ENCODE measurements at places on chromosomes 4 and X.

- no peak for DNase-seq
Measured at GRCh38 chr4:41221850-41222645, 7.7 kb upstream of the APBB2 start.

- DNase-seq, result no peak
Measured at GRCh38 chr4:156515295-156515694, 456.3 kb downstream of the PDGFC start.

DNA sequence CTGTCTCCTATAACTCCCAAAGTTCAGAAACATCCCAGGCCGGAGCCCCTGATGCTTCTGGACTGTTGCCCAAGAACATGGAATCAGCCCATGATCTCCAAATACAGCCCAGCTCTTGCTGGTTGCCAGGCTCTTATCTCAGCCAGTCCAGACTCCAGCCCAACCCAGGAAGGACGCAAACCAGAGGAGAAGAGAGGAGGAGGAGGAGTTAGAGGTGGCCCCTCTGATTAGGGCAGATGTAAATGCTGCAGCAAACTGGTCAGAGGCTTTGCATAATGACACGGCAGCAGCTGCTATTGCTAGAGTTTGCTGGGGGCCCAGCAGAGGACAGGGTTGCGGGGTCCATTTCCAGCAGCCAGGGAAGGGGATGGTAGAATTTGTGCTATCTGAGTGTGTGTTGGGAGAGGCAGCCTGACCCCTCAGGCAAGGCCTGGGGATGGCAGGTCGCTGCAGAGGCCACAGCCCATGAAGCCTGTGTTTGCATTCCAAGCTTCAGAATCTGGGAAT is 4.2 kb upstream of the OTUD5 start:
- no peak for DNase-seq

DNA sequence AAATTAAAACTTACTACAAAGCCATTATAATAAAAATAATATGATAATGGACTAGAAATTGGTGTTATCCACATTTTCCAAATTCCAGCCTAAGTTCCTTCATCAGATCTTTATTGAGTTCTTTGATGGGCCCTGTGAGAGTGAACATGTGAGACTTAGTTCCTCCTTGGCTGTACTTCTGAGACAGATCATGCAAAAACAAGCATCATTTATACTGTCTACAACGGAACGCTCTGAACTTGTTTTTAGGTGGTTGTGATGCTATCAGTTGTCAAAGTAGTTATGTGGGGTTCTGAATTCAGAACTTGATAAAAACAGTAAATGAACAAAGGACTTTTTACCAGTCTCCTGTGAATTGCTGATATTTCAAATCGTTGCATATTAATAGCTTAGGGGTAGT is 48.9 kb downstream of the JADE3 start:
- DNase-seq, result no peak

- DNase-seq, result no peak
Measured at GRCh38 chrX:106783716-106784115, 18.8 kb upstream of the TBC1D8B start.

- DNase-seq, result no peak
Measured at GRCh38 chr4:94290245-94290644, 52.4 kb downstream of the HPGDS start.

DNA sequence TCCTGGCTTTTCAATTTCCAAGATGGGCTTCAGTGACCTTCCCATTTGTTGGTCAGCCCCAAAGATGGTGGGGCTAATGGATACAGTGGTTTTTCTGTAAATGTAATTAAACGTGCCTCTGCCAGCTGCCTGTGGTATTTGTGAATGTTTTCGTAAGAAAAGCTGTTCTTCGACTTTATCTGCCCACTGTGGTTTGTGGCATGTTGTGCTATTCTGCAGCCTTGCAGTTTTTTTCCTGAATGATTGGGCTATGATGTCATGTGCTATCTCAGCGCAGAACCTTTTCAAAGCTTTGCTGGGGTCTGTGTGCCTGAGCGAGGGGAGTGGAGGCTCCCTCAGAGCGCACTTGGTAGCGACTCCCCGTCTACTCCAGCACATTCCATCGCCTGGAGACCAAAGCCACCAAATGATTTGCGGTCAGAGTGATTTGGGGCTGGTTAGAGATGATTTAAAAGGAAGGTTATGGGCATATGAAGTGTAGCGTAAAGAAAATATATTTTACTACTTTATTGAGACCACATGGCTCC is 137.5 kb downstream of the PALLD start:
- no peak for DNase-seq

- no peak for DNase-seq
Measured at GRCh38 chrX:39869846-39870601, 227.7 kb downstream of the BCOR start.

GRCh38 chrX:120304256-120304655 is 7.0 kb downstream of the TMEM255A start:
- DNase-seq, result no peak

DNA sequence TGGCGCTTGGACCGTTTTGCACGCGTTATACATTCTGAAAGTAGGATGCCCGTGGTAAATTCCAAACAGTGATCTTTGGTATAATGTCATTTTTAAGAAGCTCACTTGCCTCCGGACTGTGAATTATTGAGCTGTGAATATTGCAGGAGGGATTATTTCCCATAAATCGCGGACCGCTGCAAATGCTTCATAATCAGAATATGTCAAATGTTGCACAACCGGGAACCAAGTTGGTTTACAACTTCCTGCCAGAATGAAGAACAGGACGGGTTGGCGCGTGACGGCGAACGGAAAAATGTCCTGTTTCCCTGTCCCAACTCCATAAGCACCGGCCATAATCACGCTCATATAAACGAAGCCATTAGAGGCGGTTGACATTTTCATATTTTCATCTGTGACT is 67.6 kb downstream of the SHOX start:
- DNase-seq, result no peak

GRCh38 chr4:172983014-172983413 is 185.6 kb upstream of the GALNT7 start:
- no peak for DNase-seq

DNA sequence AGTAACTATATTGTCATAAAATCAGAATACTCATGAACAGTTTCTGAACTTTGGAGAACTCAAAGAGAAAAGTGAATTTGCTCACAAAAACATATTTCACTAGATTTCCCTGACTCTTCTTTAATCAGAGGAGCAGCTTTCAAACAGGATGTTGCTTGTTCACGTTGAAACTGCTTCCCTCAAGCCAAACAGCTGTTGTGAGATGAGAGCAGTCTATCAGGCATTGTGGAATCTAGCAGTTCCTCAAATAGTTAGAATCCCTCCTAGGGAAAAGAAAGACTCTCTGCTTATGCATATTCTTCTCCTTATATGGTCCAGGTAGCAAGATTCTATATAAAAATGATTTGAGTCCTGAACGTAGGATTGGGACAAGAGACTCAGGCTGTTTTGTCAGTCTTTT is 1012.1 kb downstream of the FAM133A start:
- no peak for DNase-seq

DNA sequence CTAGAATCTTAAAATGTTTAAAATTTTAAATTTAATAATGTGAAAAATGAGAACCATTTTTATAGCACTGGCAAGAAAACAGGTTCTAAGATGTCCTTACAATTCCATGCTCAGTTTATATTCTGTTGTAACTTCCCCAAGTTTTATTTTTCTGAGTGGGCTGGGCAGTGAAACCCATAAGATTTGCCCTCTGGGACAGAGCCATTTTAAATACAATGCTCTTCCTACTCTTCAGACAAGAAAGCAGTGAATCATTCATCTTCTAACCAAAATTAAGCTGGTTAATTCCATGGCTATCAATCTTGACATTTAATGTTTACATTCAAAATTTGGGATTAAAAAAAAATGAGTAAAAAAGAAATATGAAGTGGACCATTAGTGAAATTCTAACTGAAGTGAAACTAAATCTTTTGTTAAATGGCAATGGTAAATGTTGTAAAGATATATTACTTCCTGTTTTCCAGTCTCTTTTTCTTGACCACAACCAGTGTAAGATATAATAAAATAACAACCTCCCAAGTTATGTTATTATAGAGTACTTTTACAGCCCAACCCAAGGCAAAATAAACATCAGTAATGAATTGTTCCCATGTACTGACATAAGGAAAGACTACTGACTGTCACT is 37.2 kb upstream of the PTPN13 start:
- no peak for DNase-seq

DNA sequence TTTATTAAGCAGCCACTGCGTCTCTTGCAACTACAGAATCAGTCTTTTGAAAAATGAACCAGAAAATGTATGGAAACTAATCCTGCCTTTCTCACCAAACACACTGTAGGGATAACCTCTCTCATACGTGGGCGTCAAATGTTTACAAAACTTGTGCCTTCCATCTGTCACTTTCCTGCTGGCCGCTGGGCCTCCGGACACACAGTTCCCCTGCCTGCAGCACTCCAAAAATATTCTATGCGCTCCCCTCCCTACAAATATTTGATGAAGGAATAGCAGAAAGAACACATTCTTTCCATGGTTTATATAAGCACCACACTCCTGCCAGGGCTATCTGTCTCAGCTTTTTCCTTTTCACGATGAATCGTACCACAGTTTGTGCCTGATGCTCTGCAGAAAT is 14.9 kb upstream of the CYTL1 start:
- no peak for DNase-seq

DNA sequence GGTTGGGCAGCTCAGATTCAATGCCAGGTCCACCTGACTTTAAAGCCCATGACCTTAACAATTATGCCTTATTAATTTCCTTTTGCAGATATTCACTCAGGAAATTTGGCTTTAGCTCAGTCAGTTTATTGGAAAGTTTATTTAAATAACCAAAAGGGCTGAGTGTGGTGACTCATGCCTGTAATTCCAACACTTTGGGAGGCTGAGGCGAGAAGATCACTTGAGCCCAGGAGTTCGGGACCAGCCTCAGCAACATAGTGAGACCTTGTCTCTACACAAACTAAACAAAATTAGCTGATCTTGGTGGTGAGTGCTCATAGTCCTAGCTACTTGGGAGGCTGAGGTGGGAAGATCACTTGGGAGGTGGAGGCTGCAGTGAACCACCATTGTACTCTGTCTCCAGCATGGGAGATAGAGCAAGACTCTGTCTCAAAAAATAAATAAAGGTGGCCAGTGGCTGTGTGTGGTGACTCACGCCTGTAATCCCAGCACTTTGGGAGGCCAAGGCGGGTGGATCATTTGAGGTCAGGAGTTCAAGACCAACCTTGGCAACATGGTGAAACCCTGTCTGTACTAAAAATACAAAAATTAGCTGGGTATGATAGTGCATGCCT is 43.3 kb downstream of the RHOH start:
- no peak for DNase-seq

DNA sequence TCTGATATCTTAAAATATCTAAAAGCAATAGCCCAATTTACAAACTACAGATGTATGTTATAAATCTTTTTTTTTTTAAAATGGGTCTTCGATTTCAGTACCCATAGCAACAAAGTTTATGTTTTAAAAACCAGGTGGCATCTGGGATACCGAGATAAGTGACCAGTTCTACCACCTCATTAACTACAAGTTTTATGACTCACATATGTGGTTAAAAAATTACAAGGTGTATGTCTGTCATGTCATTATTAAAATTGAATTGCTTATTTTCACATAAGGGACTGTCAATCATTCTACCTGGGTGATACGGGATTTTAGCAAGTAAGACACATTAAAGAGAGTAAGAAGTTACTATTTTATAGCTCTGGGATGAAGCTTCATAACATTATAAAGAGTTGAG is 192.0 kb upstream of the ETNPPL start:
- no peak for DNase-seq

DNA sequence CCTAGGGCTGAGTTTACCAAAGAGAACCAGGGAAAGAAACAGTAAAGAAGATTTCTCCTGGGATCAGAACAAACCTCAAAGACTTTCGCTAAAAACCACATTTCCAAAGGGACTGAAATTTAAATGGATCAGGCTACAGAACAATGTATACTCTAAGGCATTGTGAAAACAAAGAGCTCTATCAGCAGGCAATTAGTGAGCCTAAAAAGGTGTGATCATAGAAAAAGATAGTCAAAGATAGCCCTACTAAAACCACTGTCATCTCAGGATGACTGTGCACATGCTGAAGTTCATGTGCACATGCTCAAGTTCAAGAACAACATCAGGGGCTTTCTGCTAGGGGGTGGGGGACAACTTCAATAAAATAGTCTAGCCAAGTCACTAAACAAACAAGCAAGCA is 12.9 kb upstream of the SMIM10L2A start:
- no peak for DNase-seq

- no peak for DNase-seq
Measured at GRCh38 chrX:22559506-22559905, 286.8 kb downstream of the CBLL2 start.

DNA sequence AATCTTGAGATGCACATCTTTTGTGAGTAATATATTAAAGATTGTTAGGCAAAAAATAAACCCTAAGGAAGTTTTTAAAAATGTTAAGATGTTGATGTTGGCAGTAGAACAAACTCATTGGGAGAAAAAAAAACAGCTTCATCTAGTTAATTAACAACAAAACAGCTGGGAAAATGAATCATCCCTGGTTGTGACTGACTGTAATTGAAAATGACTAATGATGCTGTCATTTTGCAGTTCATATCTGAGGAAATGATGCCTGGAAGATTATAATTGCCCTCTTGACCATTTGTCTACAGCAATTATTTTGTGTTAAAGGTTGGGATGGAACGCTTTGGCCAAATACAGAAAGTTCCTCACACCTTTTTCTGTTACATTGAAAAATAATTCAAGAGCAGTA is 760.4 kb upstream of the FTHL17 start:
- DNase-seq, result no peak
